ENCODE measurements at places on chromosomes 5 and 9. TPM values are rescaled to one million over a fixed set of nuclear protein-coding genes. Genes with fewer than 3 reads are reported as not detected.

The DOCK2 gene
- not detected for polyA plus RNA-seq

The ARHGEF39 gene
- not detected for polyA plus RNA-seq

The VLDLR gene
- polyA plus RNA-seq = 91.0 TPM

The TBCA gene
- polyA plus RNA-seq = 971 TPM

The RNF145 gene
- 36.8 TPM for polyA plus RNA-seq
